Muscle of arm (tissue), 14 donors: ENCODE measurements at places on chromosomes 5 and 9. TPM values are rescaled to one million over a fixed set of nuclear protein-coding genes. Genes with fewer than 3 reads are reported as not detected.

DNA sequence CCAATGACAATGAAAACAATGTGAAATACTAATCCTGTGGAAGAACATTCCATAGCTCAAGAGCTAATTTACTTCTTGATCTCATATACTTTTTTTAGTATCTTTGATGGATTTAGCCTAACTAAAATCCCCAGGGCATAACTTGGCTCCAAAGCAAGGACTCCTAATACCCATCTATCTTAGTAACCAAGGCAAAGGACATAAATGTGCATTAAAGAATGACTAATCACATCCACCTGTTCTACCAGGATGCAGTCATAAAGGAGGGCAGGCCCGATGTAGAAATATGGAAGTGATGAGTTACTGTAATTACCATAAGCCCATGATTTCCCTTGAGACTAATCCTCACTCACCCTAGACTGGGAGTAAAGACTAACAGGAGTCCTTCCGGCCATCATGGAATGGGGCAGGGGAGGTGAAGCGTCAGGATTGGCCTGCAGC lies 56.9 kb downstream of the KIF24 start:
- DNase-seq: no peak

GRCh38 chr9:109098960-109099308 lies 20.8 kb downstream of the TMEM245 start:
- peak; percentile 44 for DNase-seq

DNA sequence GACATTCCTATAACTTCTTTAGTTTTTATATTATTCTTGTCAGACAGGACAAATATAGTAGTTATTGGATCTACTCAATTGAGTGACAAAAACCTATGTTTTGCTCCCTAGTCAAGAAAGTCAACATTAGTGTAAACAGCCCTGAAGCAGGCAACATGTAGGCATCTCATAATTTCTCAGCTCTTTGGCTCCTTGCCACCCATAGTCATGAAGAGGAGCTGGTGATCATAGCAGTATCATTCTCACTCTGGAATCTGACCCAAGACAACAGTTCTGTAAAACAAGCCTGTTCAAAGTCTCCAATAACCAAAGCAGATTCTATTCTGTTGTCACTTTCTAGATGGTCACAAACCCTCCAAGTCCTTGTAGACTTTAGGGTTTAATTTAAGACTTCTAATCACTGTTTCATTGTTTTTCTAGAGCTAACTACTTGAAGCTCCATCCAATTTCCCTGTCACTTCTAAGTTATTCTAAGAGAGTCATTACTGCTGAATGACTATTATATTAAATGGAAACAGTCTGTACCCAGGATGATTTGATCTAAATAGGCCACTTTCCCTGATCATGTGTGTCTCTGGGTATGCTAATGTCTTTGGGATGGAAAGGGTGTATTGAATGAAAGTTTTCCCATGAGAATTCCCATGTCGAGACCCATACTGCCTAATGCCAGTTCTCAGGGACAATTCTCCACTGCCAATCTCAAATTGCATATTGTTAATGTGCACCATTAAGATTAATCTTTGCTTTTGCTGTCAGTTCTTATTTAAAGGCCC lies 533.3 kb downstream of the ACTL7B start:
- DNase-seq: no peak

GRCh38 chr9:34493972-34494535 lies 28.7 kb downstream of the ENHO start:
- DNase-seq: peak; percentile 66

The GZMA gene
- 2.0 TPM for polyA plus RNA-seq
